ENCODE measurements at places on chromosomes 16 and 17.

DNA sequence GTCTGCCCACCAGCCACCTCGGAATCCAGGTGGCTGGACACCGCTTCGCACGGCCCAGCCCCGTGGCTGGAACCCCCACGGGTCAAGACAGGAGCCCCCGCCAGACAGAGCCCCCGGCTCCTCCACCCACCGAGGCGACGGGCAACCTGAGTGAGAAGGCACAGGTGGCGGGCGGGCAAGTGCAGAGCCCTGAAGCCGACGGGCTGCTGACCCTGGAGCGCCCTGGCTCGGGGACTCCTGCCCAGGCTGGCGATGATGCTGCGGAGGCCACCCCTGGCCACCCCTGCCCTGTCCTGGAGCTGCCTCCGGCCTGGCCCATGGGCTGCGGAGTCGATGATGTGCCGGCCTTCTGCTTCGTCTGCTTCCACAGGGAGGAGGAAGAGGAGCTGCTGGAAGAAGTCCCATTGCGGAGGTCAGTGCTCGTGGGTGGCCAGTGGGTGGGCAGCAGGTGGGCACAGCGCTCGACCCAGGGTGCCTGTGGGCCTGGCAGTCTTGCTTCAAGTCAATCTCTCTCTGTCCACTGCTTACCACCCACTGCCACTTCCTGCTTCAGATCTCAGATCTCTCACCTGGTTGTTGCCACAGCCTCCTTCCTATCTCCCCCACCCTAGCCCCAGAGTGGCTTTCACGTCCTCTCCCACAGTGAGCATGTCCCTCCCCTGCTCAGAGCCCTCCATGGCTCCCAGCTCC lies 33.1 kb upstream of the SBK1 start:
- DNase-seq = no peak

GRCh38 chr16:4537376-4538343 lies 913 bp downstream of the CDIP1 start:
- DNase-seq = peak; percentile 61

GRCh38 chr17:15408803-15409202 lies 58.6 kb downstream of the CDRT4 start:
- DNase-seq = no peak

GRCh38 chr17:74113952-74114351 lies 89.5 kb upstream of the RPL38 start:
- no peak for DNase-seq

DNA sequence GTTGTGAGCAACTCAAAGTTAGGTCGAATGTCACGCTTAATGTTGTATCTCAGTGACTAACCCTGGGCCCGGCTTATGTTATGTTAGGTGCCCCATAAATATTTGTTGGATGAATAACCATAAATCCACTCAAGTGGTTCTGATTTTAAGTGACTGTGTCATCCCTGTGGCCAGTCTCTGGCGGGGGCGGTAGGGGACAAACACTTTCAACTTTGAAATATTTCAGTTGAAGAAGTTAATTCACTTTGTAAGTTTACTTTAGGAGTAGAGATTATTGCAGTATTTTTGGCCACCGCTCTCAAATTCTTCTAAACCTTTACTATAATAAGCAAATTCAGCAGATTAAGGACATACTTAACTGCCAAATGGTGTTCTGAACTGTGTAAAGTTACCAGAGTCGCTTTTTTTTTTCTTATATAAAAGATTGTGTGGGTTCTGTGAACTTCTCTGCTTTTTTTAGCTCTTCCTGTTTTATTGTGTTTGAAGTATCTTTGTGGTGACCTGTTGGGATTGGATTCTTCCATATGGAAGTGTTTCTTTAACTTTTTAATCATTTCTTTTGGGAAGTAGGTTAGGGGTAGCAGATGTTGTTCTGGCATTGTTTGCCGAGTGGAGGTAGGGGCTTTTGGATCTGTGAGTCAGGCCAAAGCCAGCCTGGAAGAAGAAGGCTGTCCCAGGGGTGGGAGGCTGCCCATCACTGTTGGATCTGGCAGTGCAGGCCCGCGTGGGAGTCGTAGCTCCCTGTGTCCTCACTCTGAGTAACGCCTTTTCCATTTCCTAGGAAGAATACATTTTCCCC lies 61.4 kb upstream of the TBX2 start:
- DNase-seq = peak; percentile 90

- DNase-seq = no peak
These were observed 9.4 kb downstream of the C17orf100 start for GRCh38 chr17:6660805-6661463.

DNA sequence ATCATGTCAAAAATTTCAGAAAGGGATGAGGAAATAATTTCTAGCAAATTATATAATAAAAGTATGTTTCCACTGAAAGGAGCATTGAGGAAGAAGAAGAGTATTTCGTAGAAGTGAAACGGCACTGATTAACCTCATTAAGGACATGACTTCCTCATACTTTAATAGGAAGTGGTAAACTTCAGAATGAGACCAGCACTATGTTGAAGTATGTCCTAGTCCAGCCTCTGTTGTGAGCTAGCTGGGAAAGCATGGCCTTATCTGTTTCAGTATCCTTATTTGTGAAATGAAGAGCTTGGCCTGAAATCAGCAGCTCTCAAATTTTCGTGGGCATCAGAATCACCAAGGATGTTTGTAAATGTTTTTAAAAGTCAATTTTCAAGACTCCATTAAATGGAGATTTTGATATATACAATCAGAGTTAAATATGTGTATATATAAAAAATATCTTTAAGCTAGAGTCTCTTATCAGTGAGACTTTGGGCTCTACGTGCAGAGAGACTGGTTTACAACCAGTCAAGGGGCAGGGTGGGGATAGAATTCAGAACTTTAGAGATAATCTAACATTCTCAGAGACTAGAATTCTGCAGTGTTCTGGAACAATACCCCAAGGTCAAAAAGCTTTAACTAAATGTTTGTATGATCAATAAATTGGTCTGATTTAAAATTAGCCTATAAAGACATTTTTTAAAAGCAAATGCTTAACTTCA lies 365.4 kb downstream of the CDH13 start:
- no peak for DNase-seq

GRCh38 chr17:66002812-66003211 lies 189.1 kb downstream of the CEP112 start:
- DNase-seq = no peak

GRCh38 chr16:2150418-2151187 lies 2.2 kb downstream of the RAB26 start:
- no peak for DNase-seq
